ENCODE measurements at places on chromosomes 7 and 10.
A peak's percentile ranks its signal among the peaks of the same experiment; 100 is the strongest.

- DNase-seq: no peak
These were observed 4.0 kb upstream of the GPAM start for GRCh38 chr10:112187527-112187926.

DNA sequence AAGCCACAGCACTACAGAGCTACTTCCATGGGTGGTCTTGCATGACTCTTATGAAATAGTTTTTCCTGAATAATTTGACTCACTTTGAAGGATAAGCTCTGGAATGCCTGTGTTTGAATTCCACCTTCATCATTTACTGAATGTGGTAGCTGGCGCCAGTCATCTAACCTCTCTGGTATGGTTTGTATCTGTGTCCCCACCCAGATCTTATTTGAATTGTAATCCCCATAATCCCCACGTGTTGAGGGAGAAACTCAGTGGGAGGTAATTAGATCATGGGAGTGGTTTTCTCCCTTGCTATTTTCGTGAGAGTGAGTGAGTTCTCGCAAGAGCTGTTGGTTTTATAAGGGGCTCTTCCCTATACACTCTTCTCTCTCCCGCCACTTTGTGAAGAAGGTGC is 11.2 kb upstream of the SLC13A1 start:
- DNase-seq: no peak

- DNase-seq: no peak
These were observed 98.6 kb downstream of the LSMEM1 start for GRCh38 chr7:112579388-112579787.

- no peak for DNase-seq
These were observed 55.6 kb upstream of the KMT2E start for GRCh38 chr7:104958371-104958865.

DNA sequence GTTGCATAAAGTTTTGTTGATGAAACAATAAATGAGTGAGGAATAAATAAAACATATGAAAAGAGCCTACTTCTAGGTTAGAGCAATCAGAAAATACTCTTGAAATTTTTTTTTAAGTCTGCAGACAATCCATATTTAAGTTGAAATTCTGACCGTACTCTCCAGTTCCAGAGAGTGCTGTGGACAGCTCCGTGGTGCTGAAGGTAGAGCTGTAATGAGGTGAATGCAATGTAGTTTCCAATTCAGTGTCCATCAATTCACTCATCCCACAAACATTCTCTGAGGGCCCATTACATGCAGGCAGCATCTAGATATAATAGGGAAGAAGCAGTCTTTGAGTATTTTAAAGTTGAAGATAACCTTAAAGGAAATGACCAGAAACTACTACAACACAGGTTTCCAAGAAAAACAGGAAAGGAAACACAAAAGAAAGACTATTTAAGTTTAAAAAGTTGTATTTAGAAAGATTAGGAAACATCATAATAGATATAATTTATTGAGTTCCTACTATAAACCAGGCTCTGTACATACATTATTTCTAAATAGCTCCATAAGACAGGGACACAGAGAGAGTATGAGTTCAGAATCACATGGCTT is 44.0 kb upstream of the CRTAC1 start:
- no peak for DNase-seq

DNA sequence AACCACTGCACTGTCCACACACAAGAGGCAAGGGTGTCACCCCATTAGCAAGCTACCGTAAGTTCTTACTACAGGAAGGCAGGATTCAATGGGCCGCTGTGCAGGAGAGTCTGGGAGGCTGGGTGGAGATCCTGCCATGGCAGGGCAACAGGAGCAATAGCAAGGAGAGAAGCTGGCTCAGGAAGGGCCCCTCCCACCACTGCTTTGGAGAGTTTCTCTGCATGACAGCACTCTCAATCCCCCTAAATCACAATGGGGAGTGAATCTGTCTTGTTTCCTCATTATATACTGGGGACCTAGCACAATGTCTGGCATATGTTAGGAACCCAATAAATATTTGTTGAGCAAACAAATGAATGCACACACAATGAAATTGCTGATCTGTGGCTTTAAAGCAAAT is 83.2 kb upstream of the SFMBT2 start:
- DNase-seq: no peak

DNA sequence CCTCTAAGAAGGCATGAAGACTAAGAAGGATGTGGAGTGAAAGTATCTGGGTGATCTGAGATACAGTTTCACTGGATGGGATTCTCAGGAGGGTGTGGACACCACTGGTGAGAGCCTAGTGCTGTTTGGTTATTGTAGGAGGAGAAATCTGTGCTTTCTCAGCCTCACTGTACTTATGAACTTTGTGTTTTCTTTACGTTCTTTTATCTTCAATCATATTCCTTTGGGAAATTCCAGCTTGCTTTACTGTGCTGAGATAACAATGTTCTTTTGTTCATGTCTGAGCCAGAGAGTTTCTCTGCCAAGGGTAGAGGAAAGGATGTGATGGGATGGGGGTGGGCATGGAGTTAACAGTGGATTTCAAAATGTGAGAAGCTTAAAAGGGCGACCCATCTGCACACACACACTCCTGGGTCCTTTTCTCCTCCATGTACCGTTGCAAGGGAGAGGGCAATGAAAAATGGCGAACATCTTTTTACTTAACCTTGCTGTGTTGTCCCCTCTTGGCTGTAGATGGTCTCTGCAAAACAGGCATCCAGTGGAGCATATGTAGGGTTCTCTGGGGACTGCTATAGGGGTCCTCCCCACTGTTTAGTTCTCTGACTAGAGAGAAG is 25.0 kb upstream of the TAX1BP1 start:
- DNase-seq: no peak

GRCh38 chr7:99210265-99210970 is 2.5 kb upstream of the KPNA7 start:
- DNase-seq: no peak

DNA sequence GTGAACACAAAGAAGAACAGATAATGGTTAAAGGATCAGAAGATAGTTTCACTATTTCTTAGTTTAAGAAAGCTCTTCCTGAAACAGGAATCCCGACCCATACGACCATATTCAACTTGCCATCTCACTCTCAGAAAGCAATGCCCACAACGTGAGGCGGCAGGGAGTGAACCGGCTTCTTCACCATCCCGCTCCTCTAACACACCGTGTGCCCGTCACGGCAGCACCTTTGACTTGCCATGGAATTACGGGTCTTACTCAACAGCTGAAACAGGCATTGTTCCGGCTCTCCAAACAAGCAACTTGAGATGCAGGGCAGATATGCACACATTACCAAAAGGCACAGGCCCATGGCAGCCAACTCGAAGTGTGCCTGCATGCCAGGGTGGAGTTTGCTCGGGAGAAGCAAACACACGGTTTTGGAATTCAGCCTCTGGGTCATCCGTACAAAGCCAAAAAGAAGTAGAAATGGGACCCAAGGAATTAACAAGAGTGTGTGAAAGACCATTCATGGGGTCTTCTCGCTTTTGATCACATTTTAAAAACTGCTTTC is 293.6 kb downstream of the DNAJB6 start:
- DNase-seq: no peak

DNA sequence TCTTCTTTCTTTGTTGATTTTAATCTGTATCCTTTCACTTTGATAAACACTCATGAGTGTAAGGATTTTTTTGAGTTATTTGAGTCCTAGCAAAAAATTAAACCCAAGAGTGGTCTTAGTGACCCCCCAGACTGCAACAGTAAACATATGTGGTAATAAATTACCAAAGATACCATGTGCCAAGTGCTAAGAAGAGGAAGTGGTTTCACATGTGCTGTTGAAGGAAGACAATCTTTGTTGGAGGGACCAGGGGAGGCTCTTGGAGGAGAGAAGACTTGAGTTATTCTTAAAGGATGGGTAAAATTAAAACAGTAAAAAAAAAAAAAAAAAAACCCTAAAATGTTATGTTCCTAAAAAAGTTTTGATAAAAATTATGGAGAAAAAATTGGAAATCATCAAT is 150.2 kb downstream of the SEC23IP start:
- DNase-seq: no peak

DNA sequence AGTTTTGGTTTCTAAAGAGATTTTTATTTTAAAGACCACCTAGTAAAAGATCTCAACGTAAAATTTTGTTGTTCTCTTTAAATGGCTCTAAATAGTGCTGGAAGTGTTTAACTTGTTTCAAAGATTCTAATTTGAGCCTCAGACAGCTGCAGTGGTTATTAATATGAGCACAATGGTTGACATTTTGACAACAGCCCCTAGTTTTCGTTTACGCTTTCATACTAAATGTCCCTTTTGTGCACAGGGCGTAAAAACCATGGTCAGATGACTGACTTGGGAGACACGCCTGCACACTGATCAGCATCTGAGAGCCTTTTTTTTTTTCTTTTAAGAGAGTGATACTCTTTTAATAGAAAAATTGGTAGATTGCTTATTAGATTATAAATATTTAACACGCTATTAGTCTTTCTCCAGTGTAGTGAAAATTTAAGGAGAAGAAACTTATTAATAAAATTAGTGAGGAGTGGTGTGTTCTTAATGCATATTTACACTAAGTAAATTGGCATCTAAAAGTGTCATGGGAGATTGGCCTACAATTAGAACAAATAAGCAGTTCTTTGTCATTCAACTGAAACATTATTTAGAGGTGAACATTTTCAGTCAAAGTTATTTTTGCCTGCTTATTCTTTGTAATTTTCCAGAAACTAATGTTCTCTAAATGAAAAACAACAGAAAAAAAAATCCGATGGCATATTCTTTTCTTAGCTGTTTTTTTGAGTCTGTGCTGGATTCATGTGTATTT is 182.8 kb upstream of the PHYHIPL start:
- DNase-seq: no peak

GRCh38 chr7:106285855-106286492 is 1.2 kb upstream of the NAMPT start:
- no peak for DNase-seq

DNA sequence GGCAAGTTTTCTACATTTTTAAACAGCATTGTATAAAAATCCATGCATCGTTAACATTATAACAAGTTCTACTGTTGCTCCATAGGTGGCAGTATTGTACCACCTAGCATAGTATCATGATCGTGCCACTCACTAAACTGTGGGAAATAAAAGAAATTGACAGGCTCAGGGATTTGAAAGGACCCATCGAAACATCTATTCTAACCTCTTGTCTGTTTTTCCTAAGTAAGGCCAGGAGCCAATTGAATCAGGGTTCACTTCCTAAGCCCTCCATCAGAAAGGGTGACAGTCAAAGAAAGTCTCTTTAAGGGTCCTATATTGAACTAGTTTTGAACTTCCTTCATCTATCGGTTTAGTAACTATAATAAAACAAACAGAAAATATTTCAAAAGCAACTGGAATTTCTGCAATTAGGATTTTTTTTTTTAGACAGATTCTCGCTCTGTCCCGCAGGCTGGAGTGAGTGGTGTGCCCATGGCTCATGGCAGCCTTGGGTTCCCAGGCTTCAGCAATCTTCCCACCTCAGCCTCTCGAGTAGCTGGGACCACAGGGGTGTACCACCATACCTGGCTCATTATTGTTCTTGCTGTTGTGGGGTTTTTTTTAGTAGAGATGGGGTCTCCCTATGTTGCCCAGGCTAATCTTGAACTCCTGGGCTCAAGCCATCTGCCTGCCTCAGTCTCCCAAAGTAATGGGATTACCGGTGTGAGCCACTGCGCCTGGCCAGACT is 9.4 kb downstream of the HACD1 start:
- peak; percentile 13 for DNase-seq

DNA sequence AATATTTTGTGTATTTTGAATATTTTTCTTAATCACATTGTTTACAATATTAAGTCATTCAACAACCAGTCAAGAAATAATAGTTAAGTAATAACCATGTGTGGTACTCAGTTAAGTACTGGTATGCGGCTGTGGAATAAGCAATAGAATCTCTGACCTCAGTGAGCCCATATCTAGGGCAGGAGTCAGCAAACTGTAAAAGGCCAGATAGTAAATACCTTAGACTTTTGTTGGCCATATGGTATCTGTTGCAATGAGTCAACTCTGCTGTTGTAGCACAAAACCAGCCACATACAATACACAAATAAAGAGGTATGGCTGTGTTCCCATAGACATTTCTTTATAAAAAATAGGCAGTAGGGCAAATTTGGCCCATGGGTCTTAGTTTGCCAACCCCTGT is 311.6 kb upstream of the SEMA3A start:
- no peak for DNase-seq

DNA sequence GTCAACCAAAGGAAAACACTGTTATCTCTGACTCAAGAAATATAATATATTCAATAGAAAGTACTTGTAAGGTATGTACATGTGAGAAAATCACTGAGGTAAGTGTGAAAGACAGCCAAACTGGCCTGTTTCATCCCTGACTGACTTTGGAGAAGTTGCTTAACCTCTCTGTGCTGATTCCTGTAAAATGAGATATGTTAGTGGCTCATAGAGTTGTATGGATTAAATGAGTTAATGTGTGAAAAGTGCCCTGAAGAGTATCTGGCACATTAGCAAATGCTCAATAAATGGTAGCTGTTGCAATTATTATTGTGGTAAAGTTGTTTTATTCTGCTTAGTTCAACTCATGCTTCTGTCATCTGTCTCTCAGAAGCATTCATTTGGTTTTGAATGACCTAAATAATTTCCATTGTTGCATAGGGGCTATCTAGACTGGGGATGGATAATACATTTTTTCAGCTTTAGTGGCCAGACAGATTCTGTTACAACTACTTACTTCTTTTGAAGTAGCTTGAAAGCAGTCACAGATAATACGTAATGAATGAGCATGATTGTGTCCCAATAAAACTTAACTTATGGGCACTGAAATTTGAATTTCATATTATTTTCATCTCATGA is 84.3 kb downstream of the SKAP2 start:
- DNase-seq: no peak

GRCh38 chr10:119358152-119358512 is 150.8 kb downstream of the GRK5 start:
- no peak for DNase-seq

DNA sequence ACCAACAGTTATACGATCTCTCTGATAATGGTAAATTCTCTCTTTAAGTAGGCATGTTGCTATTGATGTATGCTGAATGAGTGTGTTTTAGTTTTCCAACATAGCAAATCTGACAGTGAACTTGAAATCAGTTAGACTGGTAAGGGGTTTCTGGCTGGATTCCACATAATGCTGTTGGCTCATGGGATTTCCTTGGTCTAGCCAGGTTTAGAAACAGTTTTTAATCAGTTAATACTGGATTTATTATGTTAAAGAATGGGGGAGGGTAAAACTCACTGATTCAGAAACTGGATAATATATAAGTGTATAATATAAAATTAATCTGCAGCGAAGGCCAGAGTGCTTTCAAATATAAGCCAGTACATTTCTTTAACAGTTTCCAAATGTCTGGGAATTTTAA is 55.6 kb downstream of the PCDH15 start:
- DNase-seq: no peak

DNA sequence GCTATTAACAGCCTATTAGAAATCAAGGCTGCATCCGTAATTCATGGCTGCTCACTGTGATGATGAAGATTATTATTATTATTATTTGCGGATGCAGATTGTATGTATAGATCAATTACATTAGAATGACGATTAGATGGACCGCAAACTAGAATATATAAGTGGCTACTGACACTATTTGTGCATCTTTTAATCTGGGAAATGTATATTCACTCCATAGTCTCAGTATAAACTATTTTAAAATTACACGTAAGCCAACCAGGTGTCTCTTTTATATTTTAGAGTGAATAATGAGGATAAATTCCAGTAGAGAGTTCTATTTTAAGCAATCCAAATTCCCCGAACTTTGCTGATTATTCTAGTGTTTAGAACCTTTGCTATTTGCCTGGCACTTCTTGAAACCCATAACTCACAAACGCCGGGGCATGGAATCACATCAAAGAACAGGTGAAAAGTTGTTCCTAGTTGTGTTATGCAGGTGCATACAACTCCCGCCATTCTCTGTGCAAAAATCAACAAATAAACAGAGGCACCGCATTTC is 509 bp upstream of the ING3 start:
- DNase-seq: no peak

Data from NCI-H1048 (cell line).